Activated T-cell treated with anti-CD3 and anti-CD28 coated beads, Interleukin-2, amount 50 U/mL, for 24 hours (primary cell): ENCODE measurements at places on chromosomes 6 and 20.

- DNase-seq, result no peak
Measured at GRCh38 chr6:71043902-71044301, 87.0 kb upstream of the B3GAT2 start.

- peak; percentile 35 for DNase-seq
Measured at GRCh38 chr6:124961777-124962638, at the start of gene RNF217. RNF217 (plus strand) TSS chr6:124962437; CDS start chr6:124962545, 108 bp downstream.

- no peak for DNase-seq
Measured at GRCh38 chr20:63226042-63226943, 9.4 kb upstream of the BIRC7 start.

DNA sequence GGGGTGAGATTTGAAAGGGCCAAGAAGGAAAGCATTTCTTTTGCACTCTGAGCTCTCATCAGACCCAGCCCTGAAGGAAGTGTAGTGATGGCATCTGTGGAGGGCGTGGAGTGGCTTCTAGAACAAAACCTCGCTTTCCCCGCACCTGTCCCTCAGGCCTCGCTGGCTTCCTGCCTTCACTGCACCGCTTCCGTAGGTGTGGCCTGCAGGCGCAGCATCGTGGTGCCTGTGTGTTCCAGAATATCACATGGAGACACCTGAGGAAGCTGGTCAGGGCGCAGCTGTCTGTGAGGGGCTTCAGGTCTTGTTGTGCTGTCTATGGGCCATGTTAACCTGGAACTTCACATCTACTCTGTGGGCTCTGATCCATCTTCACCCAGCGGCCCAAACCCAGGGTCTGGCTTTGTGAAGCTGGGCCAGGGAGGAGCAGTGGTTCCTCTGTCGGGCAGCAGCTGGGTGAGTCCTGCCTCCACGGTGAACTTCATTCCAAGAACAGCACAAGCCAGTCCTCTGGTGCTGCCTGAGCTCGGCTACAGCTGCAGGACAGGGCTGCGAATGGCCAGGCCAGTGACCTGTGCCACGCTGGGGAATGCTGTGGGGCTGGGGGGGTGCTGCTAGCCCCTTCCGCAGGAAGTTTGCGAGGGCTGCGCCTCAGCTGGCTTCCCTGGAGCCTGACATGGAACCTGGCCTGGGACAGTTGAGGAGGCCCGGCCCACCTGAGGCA, 40.9 kb downstream of the DSTN start:
- DNase-seq, result peak; percentile 74

GRCh38 chr6:55868176-55868575, 7.2 kb downstream of the BMP5 start:
- DNase-seq, result no peak

GRCh38 chr20:10655720-10656669, 17.8 kb downstream of the JAG1 start:
- DNase-seq, result no peak

DNA sequence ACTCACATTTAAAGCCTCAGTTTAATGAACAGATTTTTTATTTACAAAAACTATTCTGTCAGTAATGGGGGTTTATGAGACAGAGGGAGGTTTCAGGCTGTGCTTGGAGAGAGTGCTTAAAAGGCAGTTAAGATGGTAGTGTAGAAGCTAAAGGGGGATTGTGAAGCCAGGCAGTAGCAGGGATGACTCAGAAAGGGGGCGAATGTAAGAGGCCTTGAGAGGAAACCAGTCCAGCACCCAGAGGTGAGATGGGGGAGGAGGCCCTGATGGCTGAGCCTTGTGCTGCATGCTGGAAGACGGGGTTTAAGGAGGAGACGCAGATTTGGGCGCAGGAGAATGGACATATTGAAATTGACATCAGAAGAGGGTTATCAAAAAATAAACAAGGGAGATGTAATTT, 6.6 kb upstream of the SERPINB9 start:
- no peak for DNase-seq

DNA sequence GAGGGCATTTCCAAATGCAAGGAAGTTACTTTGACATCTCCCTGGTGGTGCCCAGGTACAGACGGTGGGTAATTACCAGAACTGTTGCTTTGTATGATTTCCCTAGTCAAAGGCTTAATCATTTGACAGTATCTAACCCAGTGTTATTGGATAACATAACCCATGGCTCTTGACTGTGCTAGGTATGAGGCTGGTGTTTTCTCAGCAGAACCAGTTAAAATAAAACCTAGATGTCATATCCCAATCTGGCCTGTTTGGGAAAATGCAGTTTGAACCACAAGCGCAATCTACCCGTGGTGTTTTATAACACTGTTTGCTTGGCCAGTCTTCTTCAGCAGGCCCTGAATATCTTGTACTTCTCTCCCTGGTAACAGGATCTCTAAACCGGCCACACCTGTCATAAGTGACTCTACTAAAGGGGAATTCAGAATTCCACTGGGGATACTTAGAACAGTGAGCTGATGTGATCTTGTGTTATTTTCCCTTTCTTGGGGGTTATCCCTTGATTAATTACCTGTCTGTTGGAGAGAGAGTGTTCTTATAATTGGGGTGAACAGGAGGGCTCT, 32.8 kb downstream of the PPP1R14C start:
- no peak for DNase-seq

DNA sequence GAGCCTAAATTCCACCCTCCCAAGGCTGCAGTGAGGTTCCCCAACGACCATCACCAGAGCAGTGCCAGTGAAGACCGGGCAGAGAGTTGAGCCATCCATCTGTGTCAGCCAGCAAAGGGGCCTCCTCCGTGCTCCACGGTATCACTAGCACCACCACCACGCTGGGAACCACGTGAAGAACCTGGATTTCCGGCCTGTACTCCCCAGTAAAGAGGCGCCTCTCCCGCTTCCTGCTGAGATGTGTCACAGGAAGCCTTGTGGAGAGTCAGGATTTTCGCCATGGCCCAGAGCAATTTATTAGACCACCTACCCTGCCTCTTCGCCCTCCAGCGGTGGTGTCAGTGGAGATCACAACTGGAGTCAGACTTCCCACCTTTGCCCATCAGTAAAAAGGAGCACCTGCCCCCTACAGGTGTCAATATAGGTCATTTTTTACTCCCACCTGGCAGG, 28.8 kb downstream of the CPXM1 start:
- DNase-seq, result no peak

GRCh38 chr6:156600678-156601077, 176.5 kb upstream of the ARID1B start:
- no peak for DNase-seq

DNA sequence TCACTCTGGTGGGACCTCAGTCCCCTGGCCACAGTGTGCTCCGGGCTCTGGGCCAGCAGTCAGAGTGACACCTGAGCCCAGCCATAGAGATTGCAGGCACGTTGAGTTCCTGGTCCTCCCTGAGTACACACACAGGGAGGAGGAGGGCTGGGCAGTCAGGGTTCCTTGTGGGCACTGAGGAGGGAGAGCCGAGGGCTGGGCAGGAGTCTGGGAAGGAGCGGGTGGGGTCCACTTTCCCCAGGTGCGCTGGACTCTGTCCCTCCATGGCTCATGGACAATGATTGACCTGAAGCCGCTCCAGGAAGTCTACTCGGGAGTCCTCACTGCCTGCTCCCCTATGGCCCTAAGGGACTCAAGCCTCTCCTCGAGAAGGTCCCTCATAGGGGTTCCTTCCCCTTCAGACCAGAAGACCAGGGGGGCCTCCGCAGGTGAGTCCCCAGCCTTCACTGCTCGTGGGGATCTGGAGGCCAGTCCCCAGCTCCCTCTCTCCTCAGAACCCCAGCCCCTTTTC, 1.1 kb downstream of the SLC44A4 start:
- DNase-seq, result no peak

- DNase-seq, result no peak
Measured at GRCh38 chr6:75278474-75279077, 6.0 kb downstream of the TMEM30A start.

DNA sequence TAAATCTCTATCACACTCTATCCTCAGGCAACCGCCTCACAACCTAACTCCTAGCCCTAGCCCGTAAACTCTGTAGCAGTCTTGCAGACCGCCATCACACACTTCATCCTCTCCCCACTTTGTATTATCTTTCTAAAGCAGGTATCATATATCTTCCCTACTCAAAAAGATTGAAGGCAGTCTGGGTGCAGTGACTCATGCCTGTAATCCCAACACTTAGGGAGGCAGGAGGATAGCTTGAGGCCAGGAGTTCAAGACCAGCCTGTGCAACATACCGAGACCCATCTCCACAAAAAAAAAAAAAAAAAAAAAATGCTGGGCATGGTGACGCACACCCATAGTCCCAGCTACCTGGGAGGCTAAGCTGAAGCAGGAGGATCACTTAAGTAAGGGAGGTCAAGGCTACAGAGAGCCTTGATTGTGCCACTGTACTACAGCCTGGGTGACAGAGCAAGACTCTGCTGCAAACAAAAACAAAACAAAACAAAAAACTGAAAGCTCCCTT, 22.9 kb downstream of the RANBP9 start:
- no peak for DNase-seq

GRCh38 chr6:14728396-14729024, 517.4 kb upstream of the JARID2 start:
- DNase-seq, result no peak

DNA sequence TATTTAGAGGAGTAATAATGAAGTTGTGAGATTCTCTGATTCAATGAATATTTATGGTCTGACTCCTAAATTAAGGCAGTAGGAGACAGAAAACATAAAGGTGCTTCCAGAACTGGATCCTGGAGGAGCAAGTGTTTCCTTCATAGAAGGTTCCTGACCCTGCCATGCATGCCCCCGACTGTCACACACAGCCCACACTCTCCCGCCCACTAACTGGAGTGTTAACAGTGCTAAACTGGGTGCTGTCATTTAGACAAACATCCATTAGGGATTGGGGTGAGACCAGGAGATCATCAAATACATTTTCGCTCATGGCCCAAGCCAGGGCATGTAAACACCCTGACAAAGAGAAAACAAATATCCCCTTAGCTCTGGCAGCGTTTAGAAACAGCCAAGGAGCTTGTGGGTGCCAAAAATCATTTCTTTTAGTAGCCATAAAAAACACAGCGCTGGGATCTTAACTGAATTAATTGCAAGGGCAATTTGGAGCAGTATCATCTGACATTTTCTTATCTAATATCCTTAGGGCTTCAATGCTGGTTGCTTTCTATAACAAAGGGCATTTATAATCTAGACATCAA, 46.8 kb downstream of the INSM1 start:
- DNase-seq, result no peak

DNA sequence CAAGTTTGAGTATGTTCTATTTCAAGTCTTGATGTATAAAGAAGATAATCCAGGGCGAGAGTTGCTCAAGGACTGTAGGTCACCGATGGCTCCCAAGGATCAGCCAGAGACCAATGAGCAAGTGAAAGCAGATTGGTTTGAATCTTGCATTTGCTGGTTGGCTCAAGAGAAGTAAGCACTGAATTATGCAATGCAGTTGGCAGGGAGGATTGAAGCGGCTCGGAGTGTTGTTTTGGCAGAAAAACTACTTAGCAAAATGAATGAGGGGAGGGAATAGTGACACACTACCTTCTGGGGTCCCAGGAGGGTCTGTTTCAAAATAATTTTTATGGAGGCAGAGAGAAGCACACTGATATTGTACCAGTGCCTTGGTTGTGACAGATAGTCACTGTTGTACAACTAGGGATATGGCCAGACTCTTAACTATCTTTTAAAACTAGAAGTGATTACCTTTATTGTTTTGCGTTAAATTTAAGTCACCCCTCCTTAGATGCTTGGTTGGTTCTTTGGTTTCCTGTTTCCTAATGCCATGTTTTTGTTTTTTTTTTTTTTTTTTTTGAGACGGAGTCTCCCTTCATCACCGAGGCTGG, 15.7 kb downstream of the SASH1 start:
- DNase-seq, result no peak

DNA sequence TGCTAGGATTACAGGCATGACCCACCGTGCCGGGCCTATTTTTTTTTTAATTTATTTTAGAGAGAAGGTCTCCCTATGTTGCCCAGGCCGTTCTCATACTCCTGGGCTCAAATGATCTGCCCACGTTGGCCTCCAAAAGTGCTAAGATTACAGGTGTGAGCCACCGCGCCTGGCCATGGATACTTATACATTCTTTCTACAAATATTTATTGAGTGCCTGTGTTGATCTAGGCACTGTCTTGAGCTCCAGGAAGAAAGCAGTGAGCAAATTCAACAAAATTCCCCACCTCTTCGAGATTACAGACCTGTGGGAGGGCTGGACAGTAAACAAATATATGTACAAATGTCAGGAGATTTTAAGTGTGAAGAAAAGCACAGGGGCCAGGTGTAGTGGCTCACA, 37.9 kb downstream of the MGME1 start:
- DNase-seq, result no peak
